ENCODE measurements at places on chromosomes 7 and 10.

DNA sequence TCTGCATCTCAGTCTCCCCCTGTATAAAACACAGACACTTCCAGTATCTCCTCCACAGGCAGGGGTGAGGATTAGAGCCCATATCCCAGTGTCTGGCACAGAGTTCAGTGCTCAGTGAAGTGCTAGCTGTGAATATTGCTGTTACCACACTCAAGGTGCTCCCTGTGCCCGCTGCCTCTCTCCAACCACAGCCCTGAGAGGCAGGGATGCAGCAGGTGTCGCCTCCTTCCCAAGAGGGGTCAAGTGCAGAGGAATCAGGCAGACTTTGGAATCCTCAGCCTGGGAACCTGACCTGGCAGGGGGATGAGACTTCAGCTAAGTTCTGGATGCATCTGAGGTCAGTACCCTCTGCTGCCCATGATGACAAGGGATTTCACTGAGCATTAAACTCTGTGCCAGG lies 163.1 kb downstream of the GFRA1 start:
- DNase-seq = no peak

- no peak for DNase-seq
Measured at GRCh38 chr7:149027611-149028345, 527 bp downstream of the PDIA4 start.

GRCh38 chr10:5996696-5997095 lies 19.4 kb upstream of the IL15RA start:
- no peak for DNase-seq

- DNase-seq = no peak
Measured at GRCh38 chr7:130296221-130296951, 3.4 kb downstream of the CPA4 start.

DNA sequence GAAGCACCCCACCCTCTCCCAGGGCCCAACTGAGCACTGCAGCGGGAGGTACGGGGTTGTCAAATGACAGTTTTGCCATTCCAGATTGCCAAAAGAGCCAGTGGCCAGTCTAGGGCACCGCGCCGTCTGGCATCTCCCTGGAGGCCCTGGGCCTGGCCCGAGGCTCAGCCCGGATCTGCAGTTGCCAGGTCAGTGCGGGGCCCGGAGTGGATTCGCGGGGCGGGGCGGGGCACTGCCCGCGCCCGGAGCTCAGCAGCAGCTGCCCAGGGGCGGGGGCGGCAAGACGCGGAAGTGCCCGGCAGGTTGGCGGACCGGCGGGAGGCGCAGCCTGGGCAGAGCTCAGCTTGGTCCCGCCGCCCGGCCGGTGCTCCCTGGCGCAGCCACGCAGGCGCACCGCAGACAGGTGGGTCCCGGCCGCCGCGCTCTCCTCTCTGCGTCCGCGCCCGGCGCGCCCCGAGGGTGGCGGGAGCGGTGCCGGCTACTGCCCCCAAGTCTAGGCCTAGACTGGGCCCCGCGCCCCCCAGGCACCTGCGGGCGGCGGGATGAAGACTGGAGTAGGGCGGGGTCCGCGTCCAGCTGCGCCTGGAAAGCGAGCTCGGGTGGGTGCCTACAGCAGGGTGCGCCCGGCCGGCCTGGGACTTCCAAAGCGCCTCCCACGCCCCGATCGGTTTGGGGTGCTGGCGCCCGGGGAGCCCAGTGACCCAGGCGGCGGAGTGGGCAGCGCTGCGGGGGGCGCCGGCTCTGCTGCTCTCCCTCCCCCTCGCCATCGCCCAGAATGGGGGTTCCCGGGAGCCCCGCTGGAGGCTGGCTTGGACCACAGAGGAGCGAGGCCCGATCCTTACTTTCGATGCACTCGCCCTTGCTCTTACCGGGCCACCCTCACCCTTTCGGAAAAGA lies at the start of gene IRF5:
IRF5 (plus strand) TSS at position 281 of the 897 bp plus-strand sequence. CDS start 4,155 bp downstream, outside the sequence.
- DNase-seq = no peak

DNA sequence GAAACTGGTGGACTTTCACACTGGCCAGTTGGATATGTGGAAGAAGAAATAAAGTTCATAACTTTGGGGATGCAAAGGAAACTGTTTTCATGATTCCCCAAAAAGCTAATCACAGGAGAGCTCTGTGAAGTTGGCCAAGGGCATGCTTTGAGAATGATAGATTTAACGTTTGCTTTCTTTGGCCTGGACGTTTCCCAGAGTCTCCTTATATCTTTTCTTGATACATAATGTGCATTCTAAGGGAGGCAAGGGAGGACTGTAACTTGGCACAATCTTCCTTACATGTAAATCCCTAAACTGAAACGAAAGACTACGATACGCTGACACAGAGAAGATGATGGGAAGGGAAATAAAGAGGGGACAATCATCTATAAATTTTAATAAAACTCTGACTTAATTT lies 176.5 kb upstream of the INHBA start:
- no peak for DNase-seq
